ENCODE measurements at places on chromosomes 3 and 15.
A peak's percentile ranks its signal among the peaks of the same experiment; 100 is the strongest.

DNA sequence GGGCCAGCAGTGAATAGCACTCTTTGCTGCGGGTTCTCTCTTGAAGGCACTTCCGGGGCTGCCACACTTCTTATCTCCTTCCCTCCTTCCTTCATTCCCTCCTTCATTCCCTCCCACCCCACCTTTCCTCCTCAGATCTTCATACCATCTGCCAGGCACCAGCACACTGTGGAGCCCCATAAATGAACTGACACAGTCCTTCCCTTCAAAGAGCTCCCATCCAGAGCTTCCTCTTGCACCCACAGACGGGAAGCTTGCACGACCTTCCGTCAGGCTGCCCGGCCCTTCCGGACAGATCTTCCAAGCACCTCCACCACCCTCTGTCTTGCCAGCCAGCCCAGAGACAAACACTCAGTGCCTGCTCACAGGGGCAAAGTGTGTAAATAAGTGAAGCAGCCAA, 65.4 kb upstream of the HERC1 start:
- DNase-seq, result no peak

DNA sequence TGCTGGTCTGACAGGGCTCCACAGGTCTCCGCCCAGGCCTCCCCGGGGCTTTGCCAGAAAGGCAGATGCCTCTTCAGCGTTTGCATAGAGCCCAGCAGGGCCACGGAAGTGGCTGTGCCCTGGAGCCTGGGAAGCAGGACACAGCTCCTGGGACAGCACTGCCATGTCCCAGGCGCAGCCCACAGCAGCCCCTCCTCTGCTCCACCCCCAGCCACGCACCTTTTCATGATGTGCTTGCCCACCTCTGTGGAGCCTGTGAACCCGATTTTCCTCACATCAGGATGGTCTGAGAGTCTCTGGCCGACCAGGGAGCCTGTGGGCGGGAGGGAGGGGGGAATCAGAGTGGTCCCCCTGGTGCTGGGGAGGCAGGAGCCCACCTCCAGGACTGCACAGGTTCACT, 33.9 kb upstream of the SLC41A3 start:
- peak; percentile 13 for DNase-seq

DNA sequence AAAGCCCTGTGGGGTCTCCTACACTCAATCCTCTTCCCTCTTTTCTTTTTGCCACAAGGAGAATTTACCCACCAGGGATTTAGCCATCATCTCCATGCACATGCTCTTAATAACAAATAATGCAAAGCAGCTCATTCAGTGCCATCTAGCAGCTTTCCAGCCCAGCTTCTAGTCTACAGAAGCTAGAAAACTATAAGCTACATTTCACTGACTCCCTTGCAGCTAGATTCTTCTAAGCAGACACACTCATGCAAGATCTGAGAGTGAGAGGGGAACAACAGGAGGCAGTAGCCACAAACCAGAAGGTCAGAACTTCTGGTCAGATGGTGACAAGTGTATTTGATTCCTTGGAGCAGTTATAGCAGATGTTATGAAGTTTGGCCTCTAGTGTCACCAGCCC, 25.5 kb downstream of the OSBPL10 start:
- DNase-seq, result no peak

GRCh38 chr15:27730868-27731267, 368.2 kb downstream of the OCA2 start:
- no peak for DNase-seq

- DNase-seq, result no peak
Measured at GRCh38 chr3:31268868-31269267, 263.9 kb upstream of the STT3B start.

- peak; percentile 82 for DNase-seq
Measured at GRCh38 chr15:41894791-41895463, 1.1 kb upstream of the SPTBN5 start.

DNA sequence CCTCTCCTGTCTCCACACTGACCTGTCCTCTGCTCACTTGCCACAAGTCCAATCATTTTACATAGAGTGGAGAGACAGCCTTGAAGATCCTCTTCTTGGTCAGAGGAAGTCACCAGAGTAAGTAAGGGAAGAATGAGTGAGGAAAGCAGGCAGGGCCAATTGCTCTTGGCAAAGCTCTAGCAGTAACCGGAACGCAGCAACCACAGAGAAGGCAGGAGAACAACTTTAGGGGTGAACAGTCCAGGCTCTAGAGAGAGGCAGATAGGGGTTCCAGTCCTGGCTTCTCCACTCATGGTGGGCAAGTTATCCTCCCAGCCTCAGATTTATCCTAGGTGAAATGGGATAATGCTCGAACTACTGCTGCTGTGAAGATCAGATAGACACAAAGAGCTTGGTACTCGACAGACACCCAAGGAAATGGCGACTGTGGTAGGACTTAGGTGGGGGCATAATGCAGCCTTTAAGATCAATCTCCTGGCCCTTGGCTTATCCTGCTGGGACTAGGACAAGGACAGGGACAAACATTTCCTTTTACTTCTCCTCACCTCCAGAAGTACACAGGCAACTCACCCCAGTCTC, 1.2 kb upstream of the ADAMTSL3 start:
- DNase-seq, result no peak

GRCh38 chr15:67543348-67543718, 830 bp downstream of the MAP2K5 start:
- DNase-seq, result no peak
